ENCODE measurements at places on chromosomes 3 and 15. TPM values are rescaled to one million over a fixed set of nuclear protein-coding genes. Genes with fewer than 3 reads are reported as not detected.

DNA sequence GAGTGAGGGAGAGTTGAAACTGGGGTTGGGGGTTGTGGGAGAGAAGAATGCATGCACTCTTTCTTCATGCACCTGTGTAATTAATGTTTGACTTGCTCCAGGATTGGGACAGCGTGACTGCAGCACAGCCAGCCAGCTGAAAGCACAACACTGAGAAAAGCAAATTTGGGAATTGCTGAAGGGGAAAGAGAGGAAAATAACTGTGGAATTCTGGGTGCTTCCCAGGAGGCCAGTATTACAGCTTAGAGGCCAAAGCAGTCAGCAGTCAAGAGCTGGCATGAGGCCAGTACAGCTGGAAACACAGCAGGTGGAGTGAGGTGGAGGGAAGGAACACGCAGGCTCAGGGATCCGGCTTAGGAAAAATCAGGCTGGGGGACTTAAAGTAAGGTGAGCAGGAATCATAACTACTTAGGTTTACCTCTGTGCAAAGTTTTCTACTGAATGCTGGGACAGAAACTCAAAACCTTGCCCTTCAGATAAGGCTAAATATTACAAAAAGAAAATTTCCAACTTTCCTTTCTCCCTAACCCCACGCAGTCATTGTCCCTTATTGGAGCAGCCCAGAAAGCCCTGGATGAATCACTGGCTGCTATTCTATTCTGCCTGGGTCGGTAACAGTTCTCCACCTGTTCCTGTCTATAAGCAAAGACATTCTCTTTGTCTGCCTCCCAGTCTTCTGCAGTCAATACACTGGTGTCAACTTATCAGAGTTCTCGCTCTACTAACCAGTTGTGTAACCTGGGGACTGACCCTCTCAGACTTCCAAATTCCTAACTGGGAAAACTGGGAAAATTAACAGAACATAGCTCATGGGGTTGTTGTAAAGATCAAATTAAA lies 167.2 kb downstream of the MAGI1 start:
- no peak overlapping the region for H3K27ac ChIP-seq
- H3K4me1 ChIP-seq = peaks cover 8% of the 10 kb centered on the region
- DNase-seq = no peak
- H3K4me3 ChIP-seq = no peak overlapping the region

DNA sequence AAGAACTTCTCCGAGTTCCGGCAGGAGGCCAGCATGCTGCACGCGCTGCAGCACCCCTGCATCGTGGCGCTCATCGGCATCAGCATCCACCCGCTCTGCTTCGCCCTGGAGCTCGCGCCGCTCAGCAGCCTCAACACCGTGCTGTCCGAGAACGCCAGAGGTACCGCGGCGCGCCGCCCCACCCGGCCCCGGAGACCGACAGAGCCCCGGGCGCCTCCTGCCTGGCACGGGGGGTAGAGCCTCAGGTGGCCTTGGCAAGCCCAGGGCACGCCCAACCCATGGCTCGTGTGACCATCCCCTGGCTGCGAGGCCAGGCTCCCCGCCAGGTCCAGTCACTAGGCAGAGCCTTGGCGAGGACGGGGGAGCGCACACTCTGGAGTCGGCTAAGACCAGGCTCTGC lies 134.1 kb downstream of the LRRK1 start:
- H3K27me3 ChIP-seq = no peaks in the 10 kb centered on the region
- no peak for DNase-seq
- H3K4me3 ChIP-seq = no peak overlapping the region
- no peaks in the 10 kb centered on the region for H3K4me1 ChIP-seq
- H3K36me3 ChIP-seq = peaks cover 34% of the 10 kb centered on the region

The SH2D7 gene
- total RNA-seq = not detected

- H3K4me3 ChIP-seq = no peak overlapping the region
- no peak for DNase-seq
- H3K4me1 ChIP-seq = no peaks in the 10 kb centered on the region
- H3K27ac ChIP-seq = no peak overlapping the region
- no peaks in the 10 kb centered on the region for H3K36me3 ChIP-seq
- H3K27me3 ChIP-seq = no peaks in the 10 kb centered on the region
Observed at GRCh38 chr3:57434041-57434440, 110.1 kb downstream of the DNAH12 start.

The TIMP4 gene
- 73.9 TPM for total RNA-seq

All from thoracic aorta (tissue), 2 donors.